ENCODE measurements at places on chromosomes 12 and 14. TPM values are rescaled to one million over a fixed set of nuclear protein-coding genes. Genes with fewer than 3 reads are reported as not detected.

The AQP5 gene
- not detected for total RNA-seq

DNA sequence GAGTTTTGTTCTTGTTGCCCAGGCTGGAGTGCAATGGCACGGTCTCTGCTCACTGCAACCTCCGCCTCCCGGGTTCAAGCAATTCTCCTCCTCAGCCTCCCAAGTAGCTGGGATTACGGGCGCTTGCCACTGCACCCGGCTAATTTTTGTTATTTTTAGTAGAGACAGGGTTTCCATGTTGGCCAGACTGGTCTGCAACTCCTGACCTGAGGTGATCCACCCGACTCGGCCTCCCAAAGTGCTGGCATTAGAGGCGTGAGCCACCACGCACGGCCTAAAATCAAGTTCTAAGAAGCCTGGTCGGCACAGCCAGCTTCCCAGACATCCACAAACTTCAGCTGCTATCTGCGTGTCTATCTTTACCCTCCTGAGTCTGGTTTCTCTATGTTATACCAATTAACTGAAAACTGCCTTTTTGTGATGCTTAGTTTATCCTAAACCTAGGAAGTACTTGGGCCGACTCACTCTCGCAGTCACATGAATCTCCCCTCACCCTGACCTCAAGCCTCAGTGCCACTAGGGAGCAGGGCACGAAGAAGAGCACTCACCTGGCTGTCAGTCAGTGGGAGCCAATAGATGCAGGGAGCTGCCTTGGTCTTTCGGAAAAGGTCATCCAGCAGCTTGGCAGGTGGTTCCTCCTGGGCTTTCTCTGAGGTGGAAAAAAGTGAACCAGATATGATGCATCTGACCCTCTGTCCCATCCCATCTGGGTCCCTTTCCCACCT is 3.4 kb upstream of the CDH24 start:
- DNase-seq, result no peak

DNA sequence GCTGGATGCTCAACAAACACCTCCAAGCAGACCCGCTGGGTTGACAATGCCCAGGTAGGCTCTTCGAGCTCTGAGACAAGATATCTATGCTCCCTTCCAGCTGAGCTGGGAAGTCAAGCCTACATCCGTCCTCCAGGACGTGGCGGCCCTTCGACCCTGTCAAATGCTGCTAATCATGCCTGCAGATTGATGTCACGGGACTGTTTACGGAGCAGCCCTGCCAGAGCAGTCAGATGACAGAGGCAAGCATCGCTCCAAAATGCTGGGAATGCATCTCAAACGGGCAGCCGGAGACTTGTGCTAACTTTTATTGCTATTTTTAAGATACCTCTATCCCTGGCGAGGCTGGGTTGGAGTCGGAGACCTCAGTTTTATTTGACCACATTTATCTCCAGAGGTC is 139.2 kb downstream of the NTF3 start:
- DNase-seq, result no peak

DNA sequence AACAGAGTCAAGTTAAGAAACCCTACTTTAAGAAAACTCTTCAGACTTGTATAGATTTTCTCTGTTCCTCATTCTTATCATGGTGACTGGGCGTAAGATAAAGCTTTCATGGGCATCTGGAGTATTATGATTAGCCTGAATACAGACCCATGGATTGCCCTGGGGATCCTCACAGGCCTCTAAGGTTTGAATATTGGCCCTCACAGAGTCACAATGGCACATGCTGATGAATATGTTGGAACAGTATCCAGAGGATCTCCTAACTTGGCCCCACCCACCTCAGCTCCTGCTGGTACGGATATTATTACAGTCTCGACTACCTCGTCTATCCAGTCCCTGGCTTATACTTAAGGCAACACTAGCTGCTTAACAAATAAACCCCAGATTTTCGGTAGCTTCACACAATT is 8.1 kb downstream of the OSBPL8 start:
- DNase-seq, result no peak

DNA sequence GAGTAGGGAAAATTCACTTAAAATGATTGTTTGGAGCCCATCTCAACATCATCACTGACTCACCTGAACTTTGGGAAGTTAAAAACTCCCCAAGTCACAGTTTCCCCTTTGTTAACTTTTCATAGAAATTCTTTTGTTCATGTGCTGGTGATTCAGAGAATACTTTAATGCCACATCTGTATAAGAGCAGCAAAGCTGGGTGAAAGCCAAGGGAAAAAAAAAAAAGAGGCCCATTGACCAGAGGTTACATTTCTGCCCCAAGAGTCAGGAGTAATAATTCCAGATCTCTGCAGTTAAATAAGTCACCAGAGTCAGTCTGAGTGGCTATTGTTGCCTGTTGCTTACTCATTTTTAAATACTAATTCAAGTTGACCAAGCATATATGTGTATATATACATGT is 136.4 kb upstream of the LGR5 start:
- DNase-seq, result no peak

The PCED1B gene
- total RNA-seq, result 74.2 TPM

DNA sequence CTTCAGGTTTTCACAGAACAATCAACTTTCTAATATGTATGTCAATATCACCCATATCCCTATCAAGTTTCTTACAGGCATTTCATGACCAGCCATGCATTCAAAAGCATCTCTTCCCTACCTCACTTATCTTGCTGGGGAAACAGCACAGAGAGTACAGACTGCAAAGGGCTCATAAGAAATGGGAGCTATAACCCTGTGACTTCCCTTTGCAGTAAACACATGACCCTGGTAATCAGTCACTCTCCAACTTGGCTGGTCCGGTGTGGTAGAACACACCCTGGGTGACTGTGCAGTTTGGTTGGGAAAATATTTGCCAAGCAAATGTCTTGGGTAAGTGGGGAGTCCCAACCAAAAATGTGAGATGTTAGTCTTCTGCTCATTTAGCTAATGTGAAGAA is 49.4 kb upstream of the TMCC3 start:
- DNase-seq, result no peak

All from activated CD8-positive, alpha-beta T cell treated with anti-CD3 and anti-CD28 coated beads, Interleukin-2, amount 10 ng/mL, durations not matched to agents 7 days and 5 days (primary cell).